Uterine smooth muscle cell (primary cell): ENCODE measurements at places on chromosomes 11 and 22. TPM values are rescaled to one million over a fixed set of nuclear protein-coding genes. Genes with fewer than 3 reads are reported as not detected.

Gene SAA1
- 0.33 TPM in 1 of 2 replicates, not detected in the other for total RNA-seq

Gene TREH
- total RNA-seq = under 0.01 TPM in 1 of 2 replicates, not detected in the other

Gene APOA1
- 0.62 and 1.4 TPM in 2 replicates for total RNA-seq

Gene KBTBD4
- total RNA-seq = 22.0 and 35.4 TPM in 2 replicates

Gene MYEOV
- 0.62 and 5.2 TPM in 2 replicates for total RNA-seq

Gene PRR14L
- total RNA-seq = 15.9 and 21.8 TPM in 2 replicates

Gene UQCC3
- total RNA-seq = 12.0 and 12.6 TPM in 2 replicates

Gene APOBEC3B
- 2.4 and 7.5 TPM in 2 replicates for total RNA-seq

Gene MS4A3
- not detected in 2 replicates for total RNA-seq

Gene MMP10
- 1.2 and 1.9 TPM in 2 replicates for total RNA-seq
